ENCODE measurements at places on chromosomes 16 and 17.

GRCh38 chr17:58364270-58364942 lies 12.4 kb upstream of the SUPT4H1 start:
- DNase-seq: no peak

GRCh38 chr17:22203208-22203715 lies 510.9 kb downstream of the KCNJ18 start:
- no peak for DNase-seq

DNA sequence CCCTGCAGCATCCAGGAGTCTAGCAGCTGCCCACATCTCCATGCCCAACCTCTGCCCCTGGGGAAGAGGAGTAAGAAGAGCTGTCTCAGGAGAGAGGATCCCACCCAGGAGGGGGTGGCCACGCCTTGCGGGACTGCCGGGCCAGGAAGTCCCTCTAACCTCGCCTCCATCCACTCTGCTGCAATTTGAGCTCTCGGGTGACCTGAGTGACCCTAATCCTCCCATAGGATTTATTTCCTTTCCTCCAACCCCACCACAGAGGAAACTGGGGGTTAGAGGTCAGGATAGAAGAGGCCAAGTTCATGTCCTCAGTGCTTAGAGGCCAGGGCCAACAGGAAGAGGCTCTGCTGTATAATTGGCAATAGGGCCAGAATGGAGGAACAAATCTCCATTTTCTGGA lies 22.6 kb upstream of the NGFR start:
- DNase-seq: no peak

GRCh38 chr17:5237541-5238016 lies 2.9 kb upstream of the SCIMP start:
- peak; percentile 26 for DNase-seq

GRCh38 chr17:58513965-58514769 lies at the start of gene MTMR4:
TSS of gene MTMR4 (minus strand) at chr17:58514638. CDS start at chr17:58514407, 231 bp downstream.
- peak; percentile 82 for DNase-seq

GRCh38 chr17:58318627-58319172 lies 9.9 kb downstream of the TSPOAP1 start:
- DNase-seq: no peak

DNA sequence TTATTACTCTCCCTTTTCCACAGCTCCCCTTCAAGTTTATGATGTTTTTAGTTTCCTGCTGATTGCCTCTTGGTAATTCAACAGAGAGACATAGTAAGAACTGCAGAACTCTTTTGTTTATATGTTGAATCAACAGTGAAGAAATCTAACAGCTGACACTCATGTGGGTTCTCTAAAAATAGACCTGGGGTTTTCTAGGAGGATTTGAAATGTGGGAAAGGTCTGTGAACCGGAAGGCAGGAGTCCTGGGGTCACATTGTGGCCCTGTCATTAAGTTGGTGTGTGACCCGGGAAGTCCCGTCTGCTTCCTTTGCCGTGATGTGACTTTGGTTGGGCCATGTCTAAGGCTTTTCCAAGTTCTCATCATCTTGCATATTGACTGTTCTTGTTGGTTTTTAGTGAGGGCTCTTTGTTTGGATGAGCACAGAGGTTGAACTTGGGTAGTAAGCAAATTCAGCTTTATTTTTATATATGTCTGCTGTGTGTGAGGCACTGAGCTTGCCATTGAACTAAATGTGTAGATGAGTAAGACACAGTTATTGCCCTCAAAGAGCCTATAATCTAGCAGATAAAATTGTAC lies 48.5 kb upstream of the HS3ST3A1 start:
- no peak for DNase-seq

DNA sequence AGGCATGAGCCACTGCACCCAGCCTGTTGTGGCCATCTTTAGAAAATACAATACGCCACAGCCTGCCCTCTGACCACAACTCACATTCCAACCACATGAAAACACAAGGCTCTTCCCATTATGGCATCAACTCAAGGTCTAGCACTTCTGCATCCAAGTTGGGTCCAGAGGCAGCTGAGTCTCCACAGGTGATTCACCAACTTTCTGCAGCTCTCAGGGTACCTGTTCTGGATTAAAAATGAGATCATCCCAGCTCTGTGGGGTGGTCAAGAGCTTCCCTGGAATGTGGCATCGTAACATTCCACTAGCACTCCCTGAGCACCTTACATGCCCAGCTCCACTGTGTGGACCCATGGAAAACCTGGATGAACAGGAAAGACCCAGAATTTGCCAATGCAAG lies 9.9 kb upstream of the GUCY2D start:
- DNase-seq: no peak

DNA sequence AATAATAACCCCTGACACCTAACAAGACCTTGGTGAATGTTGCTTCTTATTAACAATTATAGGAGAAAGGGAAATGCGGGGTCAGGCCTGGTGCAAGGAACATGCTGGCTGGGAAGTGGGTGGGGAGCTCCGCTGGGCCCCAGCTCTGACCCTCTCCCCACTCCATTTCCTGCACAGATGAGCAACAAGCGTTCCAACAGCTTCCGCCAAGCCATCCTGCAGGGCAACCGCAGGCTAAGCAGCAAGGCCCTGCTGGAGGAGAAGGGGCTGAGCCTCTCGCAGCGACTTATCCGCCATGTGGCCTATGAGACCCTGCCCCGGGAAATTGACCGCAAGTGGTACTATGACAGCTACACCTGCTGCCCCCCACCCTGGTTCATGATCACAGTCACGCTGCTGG lies 23.0 kb downstream of the RHBDL3 start:
- no peak for DNase-seq

GRCh38 chr17:41917679-41918313 lies 955 bp downstream of the ACLY start:
- no peak for DNase-seq

GRCh38 chr16:72932050-72932449 lies 115.9 kb downstream of the ZFHX3 start:
- no peak for DNase-seq

DNA sequence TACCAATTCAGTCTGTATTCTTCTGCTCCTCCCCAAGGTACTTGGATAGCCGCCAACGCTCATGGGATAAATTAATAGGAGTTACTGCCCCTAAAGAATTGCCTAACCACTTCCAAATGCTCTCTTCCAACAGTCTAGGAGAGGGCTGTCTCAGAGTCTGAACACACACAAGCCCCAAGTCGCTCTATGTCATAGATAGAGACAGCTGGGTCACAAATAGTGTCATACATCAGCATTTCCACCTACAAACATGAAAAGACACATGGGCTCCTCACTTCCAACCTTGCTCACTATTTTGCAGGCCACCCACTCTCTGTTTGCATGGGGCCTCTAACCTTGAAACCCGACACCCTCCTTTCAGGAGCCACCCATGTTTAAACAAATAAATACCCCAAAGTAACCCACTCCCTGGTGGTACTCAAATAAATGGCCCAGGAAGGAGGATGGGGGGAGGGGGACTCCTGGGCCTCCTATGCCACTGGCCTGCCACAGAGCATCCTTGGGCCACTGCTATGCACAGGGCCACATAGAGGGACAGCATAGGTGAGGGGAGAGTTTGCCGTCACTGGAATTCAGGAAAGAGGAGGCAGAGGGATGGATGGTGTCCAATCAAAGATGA lies 265.9 kb downstream of the SOX9 start:
- no peak for DNase-seq

- no peak for DNase-seq
These were observed 135.0 kb downstream of the CDK5R1 start for GRCh38 chr17:32621612-32622312.

GRCh38 chr17:21371511-21372081 lies 4.6 kb upstream of the KCNJ12 start:
- DNase-seq: no peak

GRCh38 chr17:79577485-79578187 lies 33.2 kb downstream of the RBFOX3 start:
- no peak for DNase-seq

DNA sequence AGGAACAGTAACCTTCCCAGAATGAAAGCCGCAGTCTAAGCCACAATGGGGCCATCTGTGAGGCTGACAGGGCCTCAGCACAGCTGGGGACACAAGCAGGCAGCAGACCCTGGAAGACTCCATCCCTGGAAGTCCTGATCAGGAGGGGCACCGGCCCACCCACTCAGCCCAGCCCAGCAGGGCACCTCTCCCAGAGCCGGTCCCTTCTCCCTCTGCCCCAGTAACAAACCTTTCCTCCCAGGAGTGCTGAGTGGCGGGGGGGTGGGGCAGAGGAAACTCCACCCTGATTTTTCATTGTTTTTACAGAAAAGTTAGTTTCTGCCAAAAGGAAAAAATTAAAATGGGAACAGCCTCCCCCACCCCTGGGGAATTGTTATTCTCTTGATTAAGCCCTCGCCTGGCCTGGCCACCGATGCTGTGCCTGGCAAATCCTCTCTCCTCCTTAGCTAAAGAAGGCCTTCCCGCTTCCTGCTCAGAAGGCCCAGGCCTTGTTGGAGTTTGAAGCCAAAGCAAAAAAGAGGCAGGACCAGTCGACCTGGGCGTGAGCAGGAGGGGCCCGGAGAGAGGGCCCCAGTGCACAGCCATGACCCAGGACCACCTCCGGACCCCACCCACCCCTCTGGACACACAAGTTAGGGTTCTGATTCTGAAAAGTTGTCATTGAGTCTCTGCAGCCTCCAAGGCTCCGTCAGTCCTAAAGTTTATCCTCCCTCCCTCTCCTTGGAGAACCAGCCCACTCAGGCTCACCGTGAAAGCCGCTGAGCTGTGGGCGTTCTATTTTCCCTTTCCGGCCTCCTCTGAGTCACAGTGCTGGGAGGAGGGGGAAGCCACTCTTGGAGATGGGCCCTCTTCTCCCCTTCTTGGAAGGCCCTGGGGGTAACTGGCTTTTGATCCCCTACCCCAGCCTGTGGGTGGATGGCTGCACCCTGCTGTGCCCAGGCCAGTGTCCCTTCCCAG lies 128.4 kb upstream of the TNRC6C start:
- no peak for DNase-seq

DNA sequence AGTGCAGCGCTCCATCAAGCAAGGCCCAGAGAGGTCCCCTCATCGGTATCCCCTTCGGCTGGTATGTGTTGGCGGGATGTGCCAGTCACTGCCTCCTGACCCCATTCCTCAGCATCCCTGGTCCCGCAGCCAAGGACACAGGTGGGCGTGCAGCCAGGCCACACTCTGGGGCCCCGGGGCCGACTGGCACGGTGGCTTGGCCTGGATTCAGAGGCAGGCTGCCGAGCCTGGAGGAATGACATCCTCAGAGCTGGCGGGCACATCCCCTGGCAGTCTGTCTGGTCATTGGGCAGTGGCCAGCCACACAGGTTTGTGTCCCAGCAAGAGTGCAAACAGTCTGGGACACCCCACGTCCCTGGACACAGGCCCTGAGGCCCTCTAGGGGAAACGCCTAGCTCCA lies 111.1 kb downstream of the SDK2 start:
- no peak for DNase-seq

GRCh38 chr16:68270353-68270752 lies 6.0 kb downstream of the SLC7A6 start:
- no peak for DNase-seq

GRCh38 chr16:88685156-88686061 lies 898 bp downstream of the SNAI3 start:
- no peak for DNase-seq

GRCh38 chr16:56758930-56759329 lies 29.0 kb downstream of the NUP93 start:
- no peak for DNase-seq

DNA sequence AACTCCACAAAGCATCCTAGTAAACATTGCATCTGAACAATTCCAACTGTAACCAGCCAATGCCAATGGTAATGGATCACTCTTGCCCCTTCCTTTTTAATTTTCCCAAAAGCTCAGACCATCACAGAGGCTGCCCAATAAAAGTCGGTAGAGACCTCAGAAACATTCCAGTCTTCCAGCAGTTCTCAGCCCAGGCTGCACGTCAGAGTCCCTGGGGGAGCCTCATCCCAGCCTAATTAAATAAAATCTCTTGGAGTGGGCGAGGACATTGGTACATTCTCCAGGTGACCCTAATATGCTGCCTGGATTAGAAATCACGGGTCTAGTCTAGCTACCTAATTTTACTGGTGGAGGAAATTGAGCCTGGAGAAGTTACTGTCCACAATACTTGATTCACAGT lies 117.1 kb upstream of the MYOCD start:
- no peak for DNase-seq

DNA sequence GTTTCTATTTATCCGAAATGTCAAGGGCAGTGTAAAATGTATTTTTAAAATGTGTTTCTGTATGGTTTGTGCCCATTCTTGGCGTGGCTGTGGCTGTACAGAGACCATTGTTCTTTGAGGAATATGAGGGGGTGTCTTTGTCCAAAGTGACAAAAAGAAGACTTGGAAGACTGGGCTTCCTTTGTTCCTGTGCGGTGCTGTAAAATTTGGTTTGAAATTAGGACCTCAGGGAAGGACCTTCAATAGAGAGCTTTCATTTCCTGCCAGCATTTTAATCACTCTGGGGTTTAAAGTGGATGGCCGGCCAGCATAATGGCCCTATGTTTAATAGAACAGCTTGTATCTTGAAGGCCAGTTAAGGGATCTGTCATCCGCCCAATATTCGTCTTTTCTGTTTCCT lies 190.1 kb upstream of the TBX2 start:
- DNase-seq: no peak

DNA sequence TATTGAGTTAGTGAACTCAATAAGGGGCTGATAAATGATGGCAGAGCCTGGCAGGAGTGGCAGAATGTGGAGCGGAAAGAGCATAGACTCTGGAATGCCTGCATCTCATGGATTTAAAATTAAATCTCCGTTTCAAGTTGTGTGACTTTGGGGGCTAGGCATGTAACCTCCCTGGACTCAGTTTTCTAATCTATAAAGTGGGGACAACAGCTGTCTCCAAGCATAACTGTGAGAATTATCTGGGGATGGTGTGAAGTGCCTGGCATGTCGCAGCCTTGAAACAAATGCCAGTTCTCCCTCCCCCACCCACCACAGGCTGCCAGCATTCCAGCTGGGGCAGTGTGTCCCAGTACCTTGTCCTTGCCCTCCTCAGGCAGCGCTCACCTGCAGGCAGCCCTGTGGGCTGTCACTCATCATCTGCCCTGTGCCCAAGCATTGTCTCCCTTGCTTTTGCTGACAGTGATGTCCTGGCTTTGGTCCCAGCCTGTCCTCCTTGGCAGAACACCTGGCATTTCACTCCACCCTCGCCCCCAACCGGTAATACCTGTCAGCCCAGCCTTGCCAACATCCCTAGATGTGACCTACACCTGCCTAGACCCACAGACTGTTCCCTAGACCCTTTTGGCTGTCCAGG lies 129.6 kb downstream of the MRM1 start:
- DNase-seq: no peak

GRCh38 chr17:79220201-79220712 lies 145.6 kb downstream of the ENGASE start:
- DNase-seq: no peak

DNA sequence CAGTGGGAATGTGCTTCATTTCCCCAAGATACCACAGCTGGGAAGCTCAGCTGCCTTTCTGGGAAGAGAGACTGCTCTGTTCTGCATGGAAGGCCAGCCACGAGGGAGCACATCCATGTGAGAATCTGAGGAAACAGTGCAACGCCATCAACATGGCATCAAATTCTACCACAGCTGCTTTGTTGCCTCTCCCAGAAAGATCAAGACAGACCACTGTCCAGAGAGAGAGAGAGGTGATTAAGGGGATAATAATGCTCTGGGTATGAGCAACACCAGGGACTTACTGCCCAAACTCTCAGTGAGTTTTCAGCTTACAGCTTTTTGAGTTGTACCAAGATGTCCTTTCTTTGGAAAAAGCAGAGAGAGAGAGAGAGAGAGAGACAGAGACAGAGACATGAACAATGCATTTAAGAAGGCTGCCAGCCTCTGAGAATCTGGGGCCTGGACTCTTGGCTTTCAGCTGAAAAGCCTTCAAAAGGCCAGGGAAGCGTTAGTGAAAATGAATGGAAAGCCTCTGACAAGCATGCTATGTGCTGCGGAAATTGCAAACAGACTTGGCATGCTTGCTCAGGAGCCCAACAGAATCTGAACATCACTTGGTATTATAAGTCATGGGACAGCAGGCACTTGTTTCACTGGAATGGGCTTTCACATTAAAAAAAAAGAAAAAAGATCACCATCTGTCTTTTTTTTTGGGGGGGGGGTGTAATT lies 223.1 kb downstream of the MAP2K6 start:
- no peak for DNase-seq
